ENCODE measurements at places on chromosomes 1 and 21.
A peak's percentile ranks its signal among the peaks of the same experiment; 100 is the strongest.

- DNase-seq, result no peak
Measured at GRCh38 chr1:65011983-65012382, 45.6 kb upstream of the JAK1 start.

DNA sequence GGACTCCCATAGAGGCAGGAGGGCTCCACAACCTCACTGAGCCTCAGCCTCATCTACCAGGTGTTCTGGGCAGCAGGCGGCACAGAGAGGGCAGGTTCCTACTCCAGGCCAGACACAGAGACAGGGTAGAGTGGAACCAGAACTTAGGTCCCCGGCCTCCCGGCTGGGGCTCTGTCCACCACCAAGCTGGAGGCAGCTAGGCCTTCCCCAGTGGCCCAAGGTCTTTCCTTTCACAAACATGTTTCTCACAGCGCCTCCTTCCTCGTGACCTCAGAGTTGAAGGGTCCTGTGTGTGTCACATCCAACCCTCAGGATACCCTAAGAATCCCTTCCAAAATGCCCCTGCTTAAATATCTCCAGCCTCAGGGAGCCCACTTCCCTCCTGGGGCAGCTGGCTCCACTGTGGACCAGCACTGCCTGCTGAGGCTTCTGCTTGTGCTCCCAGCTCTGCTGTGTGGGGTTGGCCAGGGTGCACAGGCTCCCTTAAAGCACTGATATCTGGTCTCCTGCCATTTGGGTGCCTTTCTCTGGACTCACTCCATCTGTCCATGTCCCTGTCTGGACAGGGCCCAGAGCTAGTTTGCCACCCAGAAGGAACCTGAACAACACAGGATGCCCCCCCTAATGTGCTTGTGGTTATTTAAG is 33.2 kb upstream of the MAGOH start:
- DNase-seq, result no peak

DNA sequence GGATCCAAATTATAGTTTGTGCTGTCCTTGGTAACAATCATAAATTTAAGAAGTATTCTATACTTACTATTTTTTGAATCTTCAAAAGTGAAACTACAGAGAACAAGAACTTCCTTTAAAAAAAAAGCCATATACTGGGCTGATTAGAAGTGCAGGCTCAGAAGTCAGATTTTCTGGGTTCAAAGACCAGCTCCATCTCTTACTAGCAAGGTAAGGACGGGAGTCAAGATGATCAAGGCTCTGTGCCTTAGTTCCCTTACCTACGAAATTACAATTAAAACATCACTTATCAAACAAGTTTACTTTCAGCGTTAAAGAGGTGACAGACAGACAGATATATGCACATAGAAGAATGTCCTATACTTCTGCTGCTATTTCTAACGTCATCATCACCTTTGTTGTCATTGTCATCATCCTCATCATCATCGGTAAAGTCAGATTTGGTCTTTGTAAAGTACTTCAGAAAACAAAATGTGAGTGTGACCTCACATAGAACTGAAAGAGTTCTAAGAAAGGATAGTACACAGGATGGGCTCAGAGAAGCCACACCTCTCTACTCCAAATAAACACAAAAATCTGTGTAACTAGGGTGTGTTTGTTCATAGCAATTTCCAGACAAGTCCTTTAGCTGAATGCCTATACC is 178.7 kb downstream of the VAV3 start:
- no peak for DNase-seq

- no peak for DNase-seq
Measured at GRCh38 chr1:16043950-16044349, 368 bp downstream of the CLCNKB start.

GRCh38 chr1:87939444-87939843 is 610.8 kb downstream of the LMO4 start:
- no peak for DNase-seq

DNA sequence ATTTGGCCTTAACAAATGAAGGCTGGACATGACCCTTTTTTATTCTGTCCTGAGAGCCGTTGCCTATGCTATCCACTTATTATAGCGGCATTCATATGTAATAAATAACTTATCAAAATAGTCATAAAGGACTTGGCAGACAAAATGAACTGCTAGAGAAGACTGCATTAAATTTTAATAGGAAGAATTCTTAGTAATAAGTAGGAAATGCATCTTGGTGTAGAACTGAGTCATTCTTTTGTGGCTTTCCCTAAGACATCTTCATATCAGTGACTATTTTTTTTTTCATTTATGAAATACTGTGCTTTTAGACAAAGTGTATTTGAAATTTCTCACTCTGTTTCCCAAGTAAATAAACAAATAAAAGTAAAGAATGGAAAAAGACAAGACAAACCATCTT is 45.6 kb downstream of the PBX1 start:
- DNase-seq, result no peak

DNA sequence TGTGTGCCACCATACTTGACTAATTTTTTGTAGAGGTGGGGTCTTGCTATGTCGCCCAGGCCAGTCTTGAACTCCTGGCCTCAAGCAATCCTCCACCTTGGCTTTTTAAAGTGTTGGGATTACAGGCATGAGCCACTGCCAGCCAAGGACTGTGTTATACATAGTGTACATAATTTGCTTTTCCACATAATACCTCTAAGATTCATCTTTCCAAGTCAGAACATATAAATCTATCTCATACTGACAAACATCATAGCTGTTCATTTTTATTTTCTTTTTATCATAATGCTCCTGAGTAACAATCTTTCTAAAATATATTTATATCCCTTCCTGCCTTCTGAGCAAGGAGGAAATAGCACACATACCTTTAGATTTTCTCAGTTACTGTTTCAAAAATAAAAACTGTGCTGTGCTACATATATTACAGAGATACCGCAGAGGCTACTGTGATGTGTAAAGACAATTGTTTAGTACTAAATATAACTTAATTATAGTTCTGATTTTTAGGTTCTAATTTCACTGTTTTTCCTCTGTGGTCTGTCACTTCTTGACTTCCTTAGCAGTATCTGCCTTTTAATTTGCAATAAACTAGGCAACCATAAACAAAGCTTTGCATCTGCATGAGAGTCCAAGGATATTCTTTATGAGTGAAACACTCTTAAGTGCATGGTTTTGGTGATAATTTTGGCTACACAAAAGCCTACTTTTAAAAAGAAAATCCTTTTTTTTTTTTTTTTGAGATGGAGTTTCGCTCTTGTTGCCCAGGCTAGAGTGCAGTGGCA is 59.3 kb downstream of the EYA3 start:
- DNase-seq, result no peak

GRCh38 chr1:44094047-44094446 is 24.6 kb upstream of the KLF17 start:
- no peak for DNase-seq

GRCh38 chr1:181087400-181087901 is 1.0 kb upstream of the IER5 start:
- no peak for DNase-seq

GRCh38 chr1:205287767-205288559 is 33.6 kb downstream of the NUAK2 start:
- no peak for DNase-seq

- no peak for DNase-seq
Measured at GRCh38 chr1:230144010-230144614, 77.1 kb downstream of the GALNT2 start.

DNA sequence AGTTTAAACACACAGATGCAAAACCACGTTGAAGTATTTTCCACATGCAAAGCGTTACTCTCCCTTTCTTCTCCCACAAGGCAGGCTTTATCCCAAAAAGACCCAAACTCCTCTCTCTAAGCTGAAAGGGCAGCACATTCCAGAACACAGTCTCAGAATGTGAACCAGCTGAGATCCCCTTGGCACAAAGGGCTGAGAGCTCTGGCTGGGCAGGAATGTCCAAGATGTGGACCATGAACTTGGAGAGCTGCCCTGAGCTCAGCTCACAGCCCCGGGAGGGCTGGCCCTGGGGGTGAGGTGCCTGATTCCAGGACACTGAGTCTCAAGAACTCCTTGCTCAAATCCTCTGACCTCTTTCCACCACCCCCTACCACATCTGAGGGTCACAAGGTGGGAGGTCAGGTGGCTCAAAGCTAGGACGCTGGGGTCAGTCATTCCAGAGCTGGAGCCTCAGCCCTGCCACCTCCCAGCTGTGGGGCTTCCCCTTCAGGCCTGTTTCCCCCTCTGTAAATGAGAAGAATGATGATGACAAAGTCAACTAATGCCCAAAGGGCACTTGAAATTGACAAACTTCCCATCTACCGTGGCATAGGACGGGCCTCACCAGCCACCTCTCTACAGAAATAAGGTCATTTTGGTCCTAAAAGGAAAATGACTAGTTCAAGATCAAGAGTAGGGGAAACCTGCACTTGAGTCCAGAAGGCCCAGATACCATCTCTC is 11.5 kb downstream of the ALDH4A1 start:
- DNase-seq, result no peak

- DNase-seq, result no peak
Measured at GRCh38 chr21:15614766-15615165, 115.0 kb upstream of the USP25 start.

- DNase-seq, result no peak
Measured at GRCh38 chr1:158055854-158056253, 62.4 kb downstream of the KIRREL1 start.

DNA sequence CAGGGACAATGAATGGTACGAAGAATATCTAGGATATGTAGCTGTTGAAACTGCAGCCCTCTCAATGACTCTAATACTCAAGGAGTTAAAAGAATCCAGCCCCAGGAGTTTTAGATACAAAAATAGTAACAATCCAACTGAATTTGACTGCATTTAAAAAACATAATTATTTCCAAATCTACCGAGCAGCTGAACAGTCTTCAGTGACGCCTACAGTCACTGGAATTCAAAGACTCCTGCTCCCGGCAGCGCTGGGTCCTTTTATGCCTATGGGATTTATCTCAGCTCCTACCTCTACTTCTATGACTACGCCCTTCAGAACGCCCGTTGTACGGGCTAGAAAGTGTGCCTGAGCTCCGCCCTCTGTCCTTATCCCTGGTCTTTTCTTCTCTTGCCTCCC is 55.7 kb downstream of the WARS2 start:
- DNase-seq, result no peak

DNA sequence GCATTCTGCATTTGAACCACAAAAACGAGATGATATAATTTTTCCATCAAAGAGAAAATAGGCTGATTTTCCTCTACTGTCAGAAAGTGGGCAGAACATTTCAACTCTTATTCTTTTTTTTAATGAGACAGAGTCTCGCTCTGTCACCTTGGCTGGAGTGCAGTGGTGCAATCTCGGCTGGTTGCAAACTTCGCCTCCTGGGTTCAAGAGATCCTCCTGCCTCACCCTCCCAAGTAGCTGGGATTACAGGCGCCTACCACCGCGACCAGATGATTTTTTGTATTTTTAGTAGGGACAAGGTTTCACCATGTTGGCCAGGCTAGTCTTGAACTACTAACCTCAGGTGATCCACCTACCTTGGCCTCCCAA is 11.6 kb downstream of the DSTYK start:
- no peak for DNase-seq

GRCh38 chr1:29825941-29826415 is 589.7 kb downstream of the PTPRU start:
- no peak for DNase-seq

GRCh38 chr1:87888446-87888845 is 559.8 kb downstream of the LMO4 start:
- no peak for DNase-seq

DNA sequence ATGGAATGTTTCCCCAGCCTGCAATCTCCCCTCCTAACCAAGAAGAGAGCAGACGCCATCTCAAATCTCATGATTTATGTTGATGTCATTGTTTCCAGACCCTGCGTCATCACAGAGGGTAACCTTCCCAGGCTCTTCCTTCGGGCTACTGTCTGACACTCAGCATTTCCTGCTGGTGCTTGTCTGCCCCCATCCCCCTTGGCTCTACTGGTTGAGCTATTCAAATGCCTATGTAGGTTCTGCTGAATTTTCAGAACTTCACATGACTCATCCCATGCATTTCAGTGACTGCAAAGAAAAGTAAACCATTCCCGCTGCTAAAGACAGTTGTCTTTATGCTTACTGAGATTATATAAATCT is 24.8 kb upstream of the ITPKB start:
- DNase-seq, result no peak

DNA sequence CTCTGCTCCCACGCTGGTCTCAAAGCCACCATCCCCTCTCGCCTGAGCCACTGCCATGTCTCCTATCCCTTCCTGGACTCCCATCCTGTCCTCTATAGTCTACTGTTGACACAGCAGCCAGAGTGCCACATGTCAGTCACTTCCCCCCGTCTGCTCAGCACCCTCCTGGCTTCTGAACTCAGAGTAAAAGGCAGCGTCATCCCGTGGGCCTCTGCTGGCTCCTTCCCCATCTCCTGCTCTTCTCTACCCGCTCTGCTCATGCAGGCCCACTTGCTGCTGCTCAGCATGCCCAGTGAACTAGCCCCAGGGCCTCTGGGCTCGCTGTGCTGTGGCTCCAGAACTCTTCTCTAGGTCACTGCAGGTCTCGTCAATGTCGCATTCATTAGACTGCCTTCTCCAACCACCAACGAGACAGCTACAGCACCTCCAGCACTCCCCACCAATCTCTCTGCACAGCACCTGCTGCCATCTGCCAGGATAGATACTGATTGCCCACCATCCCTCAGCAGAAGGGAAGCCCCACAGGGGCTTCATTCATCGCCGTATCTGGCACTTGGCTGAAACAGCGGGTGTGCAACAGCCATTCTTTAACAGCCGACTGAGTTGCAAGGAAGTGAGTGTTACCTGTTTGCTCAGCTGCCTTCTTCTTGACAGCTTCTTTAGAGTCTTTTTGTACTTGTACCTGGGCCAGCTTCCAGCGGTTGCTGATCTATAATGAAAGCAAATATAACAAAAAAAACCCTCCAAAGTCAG is 11.8 kb upstream of the SRM start:
- peak; percentile 31 for DNase-seq

DNA sequence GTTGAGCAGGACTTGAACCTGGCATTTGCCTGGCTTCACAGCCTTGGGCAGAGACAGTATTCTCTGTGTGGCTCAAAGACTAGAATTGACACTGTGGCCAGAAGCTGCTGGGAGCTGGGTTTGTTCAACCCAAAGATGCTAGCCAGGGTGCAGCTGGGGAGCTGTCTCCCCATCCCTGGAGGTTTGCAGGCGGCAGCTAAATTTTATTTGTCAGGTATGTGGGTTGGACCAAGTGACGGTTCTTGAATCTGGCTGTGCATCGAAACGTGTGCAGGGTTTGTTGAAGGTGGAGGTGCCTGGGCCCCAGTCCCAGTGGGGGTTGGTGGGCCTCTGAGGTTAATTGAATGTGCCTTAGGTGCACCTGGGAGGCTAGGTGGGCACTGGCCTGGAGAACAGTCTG is 11.8 kb downstream of the WNT4 start:
- DNase-seq, result no peak

DNA sequence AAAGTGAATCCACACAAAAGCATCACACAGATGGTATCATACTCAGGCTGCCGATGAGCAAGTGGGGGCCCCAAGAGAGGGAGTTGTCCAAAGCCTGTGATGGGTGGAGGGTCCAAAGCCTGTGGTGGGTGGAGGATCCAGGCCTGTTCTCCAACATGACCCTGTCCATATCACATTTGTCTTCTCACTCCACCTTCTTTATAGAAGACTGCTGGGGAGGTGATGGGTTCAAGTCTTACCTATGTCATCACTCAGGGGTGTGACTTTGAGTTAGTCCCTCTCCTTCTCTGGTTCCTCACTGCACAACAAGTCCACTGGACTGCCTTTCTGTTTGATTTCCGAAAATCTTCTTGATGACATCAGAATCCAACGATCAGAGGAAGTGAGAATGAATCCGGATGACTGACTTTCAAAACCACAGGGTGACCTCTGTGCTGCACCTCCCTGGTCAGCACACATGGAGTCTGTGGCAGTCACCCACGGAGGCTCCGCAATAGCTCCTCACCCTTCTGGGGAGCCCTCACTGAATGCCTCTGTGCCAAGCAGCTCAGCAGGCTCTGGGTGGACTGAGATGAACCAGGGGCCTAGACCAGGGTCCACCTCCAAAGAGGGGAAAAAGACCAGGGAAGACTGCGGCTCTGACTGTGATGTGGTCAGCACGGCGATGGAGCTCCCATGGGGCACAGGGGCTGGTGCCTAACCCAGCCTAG is 166.8 kb downstream of the HIVEP3 start:
- DNase-seq, result no peak

Measured in NCI-H187 (cell line).